ENCODE measurements at places on chromosomes 4 and X.

DNA sequence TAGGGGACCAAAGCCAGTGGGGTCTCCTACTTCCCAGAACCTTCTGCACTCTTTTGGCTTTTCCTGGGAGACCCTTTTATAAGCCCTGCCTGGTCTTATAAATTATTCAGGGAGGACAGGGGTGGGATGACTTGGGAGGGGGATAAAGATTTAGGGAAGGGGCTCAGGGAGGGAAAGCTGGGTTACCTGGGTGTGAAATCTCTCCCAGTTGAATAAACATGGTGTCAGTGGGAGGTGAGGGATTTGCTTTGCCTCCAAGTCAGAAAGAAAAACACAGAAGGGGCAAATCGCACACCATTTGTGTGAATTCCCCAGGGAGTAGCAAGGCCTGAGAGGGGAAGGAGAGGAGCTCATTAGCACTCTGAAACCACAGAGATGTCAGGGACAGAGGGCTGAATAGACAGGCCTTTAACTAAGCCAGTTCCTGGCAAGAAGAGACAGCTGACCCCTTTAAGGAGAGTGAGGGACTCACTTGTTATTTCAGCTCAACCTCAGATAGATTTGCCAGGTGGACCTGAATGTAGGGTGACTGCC is at the start of gene RIPPLY1:
TSS of gene RIPPLY1 (minus strand) at position 51 of the 534 bp plus-strand sequence. CDS start 54 bp downstream, outside the sequence.
- DNase-seq: no peak

- no peak for DNase-seq
Observed at GRCh38 chr4:108209489-108209888, 40.8 kb upstream of the LEF1 start.

DNA sequence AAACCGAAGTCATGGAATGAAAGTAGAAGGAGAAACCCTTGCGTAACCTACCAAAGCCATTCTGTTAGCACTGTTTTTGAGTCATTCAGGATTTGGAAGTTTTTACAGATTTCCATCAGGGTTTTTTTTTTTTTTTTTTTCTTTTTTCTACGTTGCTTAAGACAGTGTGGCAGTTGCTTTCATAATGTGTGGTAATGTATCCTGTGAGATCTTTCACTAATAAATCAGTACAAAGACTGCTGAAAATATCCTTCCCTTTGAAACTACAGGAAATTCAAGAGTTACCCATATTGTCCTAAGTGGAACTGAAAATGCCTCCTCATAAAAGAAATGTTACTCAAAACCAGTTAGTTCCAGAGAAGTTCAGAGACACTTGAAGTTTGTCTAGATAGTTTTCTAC is 137.8 kb downstream of the RAPGEF2 start:
- DNase-seq: no peak

- DNase-seq: peak; percentile 50
Observed at GRCh38 chr4:153114771-153115321, 89.4 kb upstream of the TRIM2 start.

GRCh38 chr4:173490256-173490655 is 39.8 kb downstream of the HAND2 start:
- DNase-seq: no peak

- DNase-seq: no peak
Observed at GRCh38 chrX:64977830-64978229, 1.6 kb upstream of the ZC4H2 start.

DNA sequence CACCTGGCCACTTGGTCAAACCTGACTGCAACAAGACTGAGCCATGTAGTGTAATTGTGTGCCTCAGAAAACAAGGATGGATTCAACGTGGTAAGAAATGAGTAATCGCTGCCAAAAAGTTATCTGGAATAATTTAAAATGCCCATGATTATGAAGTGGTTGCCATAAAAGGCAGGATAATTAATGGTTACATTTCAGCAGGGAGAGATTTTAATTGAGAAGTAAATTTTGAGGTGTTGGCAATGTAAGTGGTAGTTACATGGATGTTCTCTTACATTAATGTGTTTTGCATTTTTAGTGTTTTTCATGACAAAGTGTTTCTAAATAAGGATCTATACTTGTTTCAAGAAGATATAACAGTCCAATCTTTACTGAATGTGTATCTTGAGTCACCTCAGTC is 15.7 kb downstream of the HAUS3 start:
- DNase-seq: no peak

GRCh38 chrX:115595049-115595448 is 34.1 kb downstream of the PLS3 start:
- DNase-seq: no peak

DNA sequence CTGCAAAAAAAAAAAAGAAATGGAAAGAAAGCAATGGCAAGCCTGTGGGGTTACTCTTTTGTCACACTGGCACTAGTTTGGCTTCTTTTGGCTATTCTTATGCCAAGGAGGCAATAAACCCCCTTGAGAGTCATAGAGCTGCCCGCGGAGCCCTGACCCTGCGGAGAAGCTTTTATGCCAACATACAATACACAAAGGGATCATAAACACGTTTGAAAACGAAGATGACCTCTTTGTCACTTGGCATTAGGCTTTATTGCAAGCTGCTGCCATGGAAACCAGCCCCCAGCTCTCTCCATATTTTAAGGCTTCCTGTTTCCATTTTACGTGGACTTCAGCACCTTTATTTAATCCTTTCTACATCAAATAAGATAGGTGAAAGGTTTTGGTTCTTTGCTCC is 7.6 kb downstream of the NEUROG2 start:
- no peak for DNase-seq

GRCh38 chr4:75673959-75674328 is 733 bp upstream of the G3BP2 start:
- DNase-seq: no peak

DNA sequence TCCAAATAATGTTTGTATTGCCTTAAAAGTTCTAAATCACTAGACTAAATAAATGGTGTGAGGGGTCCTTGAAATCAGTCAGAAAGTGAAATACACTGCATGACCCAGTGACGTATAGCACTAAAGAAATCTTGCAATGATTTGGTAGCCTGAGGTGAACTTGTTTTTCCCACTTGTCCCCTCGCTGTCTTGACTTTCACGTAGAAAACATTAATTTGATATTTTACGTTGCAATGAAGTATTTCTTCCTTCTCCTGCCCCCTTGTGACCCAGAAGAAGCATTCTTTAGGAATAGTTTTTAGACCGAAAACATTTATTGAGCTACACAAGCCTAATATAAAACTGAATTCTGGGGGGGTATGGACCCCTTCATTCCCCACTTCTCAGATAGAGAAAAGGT is 3.7 kb downstream of the KLB start:
- DNase-seq: no peak

- no peak for DNase-seq
Observed at GRCh38 chr4:114481856-114482255, 116.8 kb upstream of the UGT8 start.

DNA sequence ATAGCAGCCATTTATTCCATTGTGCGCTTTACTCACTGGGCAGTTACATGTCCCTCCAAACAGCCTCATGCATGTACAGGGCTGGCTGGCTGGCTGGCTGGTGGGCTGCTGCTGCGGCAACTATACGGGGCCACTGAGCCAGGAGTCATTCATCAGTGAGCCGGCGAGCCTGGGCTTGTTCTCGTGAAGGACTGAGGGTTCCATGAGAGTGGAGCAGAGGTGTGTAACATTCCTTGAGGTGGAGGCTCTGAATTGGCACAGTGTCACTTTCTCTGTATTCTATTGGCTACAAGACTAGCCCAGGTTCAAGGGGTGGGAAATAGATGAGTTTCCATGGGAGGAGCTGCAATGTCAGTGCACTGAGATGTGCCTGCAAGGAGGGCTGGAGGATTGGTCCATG is 89.1 kb downstream of the ARHGAP10 start:
- DNase-seq: no peak
